ENCODE measurements at places on chromosomes 12 and 14. TPM values are rescaled to one million over a fixed set of nuclear protein-coding genes. Genes with fewer than 3 reads are reported as not detected.

DNA sequence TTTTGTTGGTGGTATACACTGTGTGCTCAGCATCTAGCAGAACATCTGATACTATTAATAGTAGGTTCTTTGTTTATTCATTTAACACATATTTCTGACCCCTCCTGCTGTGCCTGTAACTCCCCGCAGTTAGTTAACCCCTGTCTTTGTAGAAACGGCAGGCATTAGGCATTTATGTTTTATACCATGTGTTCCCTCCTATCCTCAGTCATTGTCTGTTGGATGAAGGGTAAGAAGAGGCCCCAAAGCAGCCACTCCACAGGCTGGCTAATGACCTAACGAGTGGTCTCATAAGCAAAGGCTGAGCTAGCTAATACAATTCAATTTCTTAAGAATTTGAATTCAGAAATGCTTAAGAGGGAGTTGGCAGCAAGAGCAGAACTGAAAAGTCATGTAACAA is 170.8 kb downstream of the TMX1 start:
- no peak for DNase-seq

GRCh38 chr14:102593061-102593824 is 794 bp downstream of the RCOR1 start:
- peak; percentile 54 for DNase-seq

The LIN7A gene
- 41.9 TPM for total RNA-seq

The CIROP gene
- not detected for total RNA-seq

All from glutamatergic neuron (in vitro differentiated cells).